Umbilical cord (tissue), 2 donors: ENCODE measurements at places on chromosomes 4 and X. TPM values are rescaled to one million over a fixed set of nuclear protein-coding genes. Genes with fewer than 3 reads are reported as not detected.

The DUSP21 gene
- 0.72 TPM for total RNA-seq

DNA sequence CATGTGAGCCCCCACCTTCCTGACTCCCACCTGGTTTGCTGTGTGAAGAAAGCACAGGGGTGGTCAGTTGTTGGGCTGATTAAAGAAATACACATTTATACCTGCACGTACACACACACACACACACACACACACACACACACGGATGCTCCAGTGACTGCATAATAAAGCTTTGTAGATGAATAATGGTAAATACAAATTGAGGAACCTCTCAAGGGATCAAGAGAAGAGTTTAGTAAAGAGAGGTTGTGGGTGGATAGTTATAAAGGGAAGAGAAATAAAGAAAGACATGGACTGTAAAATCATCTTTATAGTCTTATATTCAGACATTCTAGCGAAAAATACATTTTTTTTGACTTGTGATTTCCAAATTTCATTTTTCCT is 144.1 kb downstream of the MGST2 start:
- no peak for DNase-seq

- no peak for DNase-seq
Measured at GRCh38 chr4:78735697-78736096, 40.5 kb upstream of the BMP2K start.

GRCh38 chr4:159097785-159098184 is 5.1 kb upstream of the RAPGEF2 start:
- no peak for DNase-seq

GRCh38 chrX:56279863-56280262 is 47.7 kb downstream of the KLF8 start:
- no peak for DNase-seq

- DNase-seq, result peak; percentile 43
Measured at GRCh38 chrX:45479196-45479834, 278.6 kb upstream of the DIPK2B start.

GRCh38 chrX:69107231-69107739 is 58.0 kb downstream of the PJA1 start:
- peak; percentile 88 for DNase-seq

GRCh38 chr4:915041-915474 is 17.1 kb downstream of the GAK start:
- DNase-seq, result no peak

DNA sequence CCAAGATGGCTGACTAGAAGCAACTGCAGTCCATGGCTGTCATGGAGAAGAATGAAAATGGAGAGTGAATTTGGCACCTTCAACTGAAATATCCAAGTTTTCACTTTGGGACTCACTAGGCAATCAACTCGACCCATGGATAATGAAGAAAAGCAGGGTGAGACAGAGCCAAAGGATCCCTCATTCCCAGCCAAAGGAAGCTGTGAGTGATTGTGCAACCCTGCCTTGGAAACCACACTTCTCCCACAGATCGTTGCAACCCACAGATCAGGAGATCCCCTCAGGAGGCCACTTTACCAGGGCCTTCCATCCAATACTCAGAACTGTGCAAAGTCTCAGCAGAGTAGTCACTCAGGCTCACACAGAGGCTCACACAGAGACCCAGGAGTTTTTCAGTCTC is 4.5 kb downstream of the CFAP299 start:
- no peak for DNase-seq

- no peak for DNase-seq
Measured at GRCh38 chr4:169601016-169601771, 11.2 kb downstream of the NEK1 start.

The MAGEA2B gene
- total RNA-seq, result not detected

The FGFBP1 gene
- 10.6 TPM for total RNA-seq

GRCh38 chrX:71128915-71129765 is 10.7 kb downstream of the MED12 start:
- peak; percentile 50 for DNase-seq

DNA sequence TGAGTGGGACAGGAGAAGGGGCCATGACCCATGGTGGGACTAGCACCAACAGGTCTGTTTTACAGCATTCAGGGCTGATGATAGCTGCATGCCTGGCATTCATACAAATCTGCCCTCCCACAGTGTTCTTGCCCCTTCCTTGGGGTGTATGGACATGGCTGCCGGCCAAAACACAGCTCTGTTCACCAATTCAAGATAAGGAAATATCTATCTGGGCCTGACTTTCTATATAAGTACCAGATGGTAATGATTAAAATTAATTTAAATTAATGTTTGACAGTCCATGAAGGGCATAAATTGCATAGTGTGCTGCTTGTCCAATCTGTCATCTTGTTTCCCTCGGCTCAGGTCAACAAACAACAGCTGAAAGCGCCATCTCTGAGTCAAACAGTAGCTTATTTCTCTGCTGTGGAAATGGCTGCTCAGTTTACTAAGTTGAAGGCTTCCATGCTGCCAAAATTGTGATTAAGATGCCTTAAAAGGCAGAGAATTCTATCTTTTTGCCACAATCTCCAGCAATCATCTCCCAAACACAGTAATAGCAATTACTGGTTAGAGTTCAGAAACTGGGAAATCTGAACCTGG is 67.0 kb upstream of the TSPAN7 start:
- DNase-seq, result no peak

GRCh38 chrX:105307762-105308161 is 87.3 kb upstream of the TEX13A start:
- no peak for DNase-seq

DNA sequence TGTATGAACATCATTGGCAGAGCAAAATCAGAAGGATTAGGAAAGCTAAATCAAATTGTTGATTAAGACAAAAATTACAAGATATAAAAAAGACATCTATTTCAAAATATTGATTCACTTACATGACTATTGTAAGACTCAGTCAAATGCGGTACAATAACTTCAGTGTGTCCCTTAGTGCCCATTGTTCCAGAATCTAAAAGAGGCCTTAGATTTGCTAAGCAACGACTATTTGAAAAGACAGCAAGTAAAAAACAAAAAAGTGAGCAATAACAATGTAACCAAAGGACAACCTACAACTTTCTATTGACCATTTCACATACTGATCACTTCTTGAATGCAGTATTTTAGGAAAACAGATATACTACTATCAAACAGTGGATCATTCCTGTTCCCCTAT is 65.6 kb downstream of the UBA6 start:
- DNase-seq, result no peak

DNA sequence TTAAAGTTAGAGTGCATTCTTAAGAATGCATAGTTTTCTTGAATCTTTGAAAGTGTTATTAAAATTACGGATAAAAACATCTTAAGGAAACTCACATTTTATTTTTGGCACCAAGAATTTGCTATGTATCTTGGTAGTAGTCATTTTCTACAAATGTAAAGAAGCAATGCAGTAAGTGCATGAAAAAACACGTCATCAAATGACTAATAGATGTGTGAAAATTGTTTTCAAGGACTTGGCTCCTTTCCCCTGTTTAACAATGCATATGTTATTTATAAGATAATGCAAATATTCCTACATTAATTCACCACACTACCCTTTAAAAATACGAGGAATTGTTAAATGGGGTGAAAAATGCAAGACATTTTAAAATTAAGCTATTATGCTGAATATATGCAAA is 461.2 kb upstream of the PCDH7 start:
- DNase-seq, result no peak

DNA sequence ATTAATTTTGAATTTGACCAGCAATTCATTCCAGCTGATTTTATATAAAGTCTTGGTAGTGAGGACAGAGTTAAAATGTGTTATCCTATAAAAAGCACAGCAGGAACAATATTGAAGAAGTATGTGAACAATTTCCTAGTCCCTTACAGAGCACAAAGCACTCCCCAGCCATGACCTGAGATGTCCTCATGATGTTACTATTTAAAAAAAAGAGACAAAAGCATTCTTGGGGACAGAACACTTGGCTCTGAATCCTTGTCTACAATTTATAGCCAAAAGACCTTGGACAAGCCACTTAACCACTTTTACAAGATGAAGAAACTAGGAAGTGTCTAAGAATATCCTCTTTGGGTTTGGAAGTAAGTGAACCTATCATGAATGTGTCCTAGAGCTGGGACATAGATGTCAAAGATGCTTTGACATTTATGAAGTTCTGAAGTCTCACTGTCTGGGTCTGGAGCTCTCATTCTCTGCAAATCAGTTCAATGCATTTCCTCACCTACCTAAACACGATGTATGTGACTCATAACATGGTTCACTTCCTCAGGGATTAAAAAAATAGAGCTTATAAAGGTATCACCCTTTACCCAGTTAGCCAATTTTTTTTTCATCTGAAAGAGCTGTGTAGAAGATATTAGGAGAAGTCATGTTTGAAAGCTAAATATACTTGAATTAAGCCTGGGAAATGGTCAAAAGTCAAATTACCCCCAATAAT is 61.4 kb downstream of the IGFBP7 start:
- DNase-seq, result no peak

The NIPAL1 gene
- total RNA-seq, result 10.8 TPM

- no peak for DNase-seq
Measured at GRCh38 chr4:168677063-168677462, 180.2 kb downstream of the PALLD start.

The ZNF630 gene
- 5.1 TPM for total RNA-seq

- no peak for DNase-seq
Measured at GRCh38 chrX:30153175-30153880, 62.0 kb upstream of the MAGEB2 start.

The AKAP4 gene
- 0.24 TPM for total RNA-seq

DNA sequence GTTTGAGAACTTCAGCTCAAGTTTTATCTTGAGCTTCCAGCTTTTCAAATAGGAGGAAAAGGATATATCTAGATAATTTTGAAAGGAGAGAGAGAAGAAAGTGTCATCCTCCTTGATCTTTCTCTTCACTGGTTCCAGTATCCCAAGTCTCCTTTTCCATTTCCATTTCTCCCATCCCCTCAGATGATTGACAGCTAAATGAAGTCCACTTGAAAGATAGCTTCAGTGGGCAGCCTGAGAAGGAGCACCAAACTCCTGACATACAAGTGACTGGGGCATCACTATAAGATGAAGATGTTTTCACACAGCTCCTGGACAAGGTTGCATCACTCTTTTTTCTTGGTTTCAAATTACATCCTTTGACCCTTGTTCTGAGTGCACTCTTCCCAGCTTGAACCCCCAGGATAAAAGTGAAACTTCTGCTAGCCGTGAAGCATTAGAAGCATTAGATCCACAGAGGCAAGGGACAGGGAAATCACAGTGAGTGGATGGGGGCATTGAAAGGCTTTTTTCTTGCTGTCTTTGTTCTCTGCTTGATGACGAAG is 17.5 kb upstream of the MAGEA10 start:
- DNase-seq, result no peak

The GJB1 gene
- total RNA-seq, result not detected

DNA sequence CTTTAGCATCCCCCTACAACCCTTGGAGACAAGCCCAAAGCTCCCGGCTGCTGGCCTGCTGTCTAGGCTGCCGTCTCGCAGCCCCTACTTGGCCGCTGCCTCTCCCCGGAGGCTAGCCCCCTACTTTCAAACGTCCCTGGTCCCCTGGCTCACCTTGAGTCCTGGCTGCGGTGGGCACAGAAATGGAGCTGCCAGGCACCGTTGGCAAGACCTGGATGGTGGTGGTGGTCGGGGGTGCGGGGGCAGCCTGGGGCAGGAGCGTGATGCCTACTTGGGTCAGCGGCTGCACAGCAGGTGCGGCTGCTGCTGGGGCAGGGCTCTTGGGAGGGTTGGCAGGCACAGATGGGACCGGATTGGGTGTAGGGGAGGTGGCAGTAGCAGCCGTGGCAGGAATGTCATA is 12.0 kb downstream of the HCFC1 start:
- no peak for DNase-seq

DNA sequence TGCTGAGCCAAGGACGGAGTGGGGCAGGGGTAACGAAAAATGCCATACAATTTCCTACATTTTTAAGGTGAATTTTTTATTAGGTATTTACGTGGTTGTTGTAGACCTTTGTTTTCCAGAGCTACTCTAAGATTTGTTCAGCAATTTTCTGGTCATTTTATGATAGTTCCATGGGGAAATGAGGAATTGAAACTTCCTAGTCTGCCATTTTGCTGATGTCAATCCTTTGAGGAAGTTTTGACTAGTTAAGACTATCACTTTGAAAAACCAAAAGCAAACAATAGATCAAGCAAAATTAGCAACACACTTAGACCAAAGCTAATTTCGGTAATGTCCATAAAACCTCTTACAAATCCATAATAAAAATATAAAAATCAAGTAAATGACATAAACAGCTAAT is 7.0 kb upstream of the TLR3 start:
- no peak for DNase-seq

The FAM241A gene
- total RNA-seq, result 6.3 TPM

- no peak for DNase-seq
Measured at GRCh38 chr4:176436293-176436973, 116.7 kb downstream of the SPCS3 start.

- DNase-seq, result peak; percentile 6
Measured at GRCh38 chrX:29941287-29941686, 274.1 kb upstream of the MAGEB2 start.
